HFF-Myc (cell line): ENCODE measurements at places on chromosomes 2 and 18.

- DNase-seq, result no peak
Observed at GRCh38 chr2:45670646-45671045, 19.2 kb downstream of the PRKCE start.

GRCh38 chr2:101587251-101587650 lies 110.3 kb upstream of the MAP4K4 start:
- DNase-seq, result no peak

- no peak for DNase-seq
Observed at GRCh38 chr2:95347681-95348608, 50.8 kb downstream of the KCNIP3 start.

GRCh38 chr18:4017480-4017879 lies 437.6 kb downstream of the DLGAP1 start:
- DNase-seq, result peak; percentile 5

- no peak for DNase-seq
Observed at GRCh38 chr2:95344215-95344583, 47.1 kb downstream of the KCNIP3 start.

DNA sequence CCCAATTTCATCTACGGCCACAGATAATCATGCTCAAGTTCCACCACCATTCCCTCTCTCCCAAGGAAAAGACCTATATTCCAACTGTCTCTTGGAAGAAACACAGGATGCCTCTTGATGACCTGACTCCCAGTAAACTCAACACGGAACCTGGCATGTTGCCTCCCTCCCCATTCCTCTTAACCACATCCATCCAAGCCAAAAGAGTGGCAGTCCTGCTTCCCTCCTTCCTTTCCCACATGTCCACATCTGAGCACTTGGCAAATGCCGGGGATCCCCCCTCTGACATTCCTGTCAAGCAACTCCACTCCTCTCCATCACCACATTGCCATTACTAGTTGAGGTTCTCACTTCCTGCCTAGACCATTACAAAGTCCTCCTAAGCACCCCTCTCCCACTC lies 49.4 kb downstream of the PID1 start:
- no peak for DNase-seq

GRCh38 chr2:182330451-182331305 lies 96.2 kb downstream of the PDE1A start:
- no peak for DNase-seq

- no peak for DNase-seq
Observed at GRCh38 chr2:191516260-191516659, 161.7 kb upstream of the NABP1 start.

- no peak for DNase-seq
Observed at GRCh38 chr2:234629596-234629995, 132.7 kb upstream of the ARL4C start.

- peak; percentile 63 for DNase-seq
Observed at GRCh38 chr2:54360055-54360792, 95.9 kb upstream of the SPTBN1 start.

DNA sequence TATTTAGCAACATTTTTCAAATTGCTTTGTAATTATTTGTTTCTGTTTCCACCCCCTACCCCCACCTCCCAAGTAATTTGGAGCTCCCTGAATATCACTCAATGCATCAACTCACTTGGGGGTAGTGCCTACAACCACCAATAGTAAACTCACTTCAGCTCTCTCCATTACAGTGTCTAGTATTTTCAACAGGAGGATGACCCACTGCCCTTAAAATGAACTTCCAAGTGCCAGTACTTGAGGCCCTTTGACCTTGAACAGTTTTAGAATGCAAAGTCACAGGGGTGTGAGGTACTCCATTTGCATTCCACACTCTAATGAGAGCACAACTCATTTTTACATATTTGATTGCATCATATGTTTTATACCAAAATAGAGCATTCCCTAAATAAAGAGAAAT lies 523.0 kb downstream of the ERBB4 start:
- no peak for DNase-seq

DNA sequence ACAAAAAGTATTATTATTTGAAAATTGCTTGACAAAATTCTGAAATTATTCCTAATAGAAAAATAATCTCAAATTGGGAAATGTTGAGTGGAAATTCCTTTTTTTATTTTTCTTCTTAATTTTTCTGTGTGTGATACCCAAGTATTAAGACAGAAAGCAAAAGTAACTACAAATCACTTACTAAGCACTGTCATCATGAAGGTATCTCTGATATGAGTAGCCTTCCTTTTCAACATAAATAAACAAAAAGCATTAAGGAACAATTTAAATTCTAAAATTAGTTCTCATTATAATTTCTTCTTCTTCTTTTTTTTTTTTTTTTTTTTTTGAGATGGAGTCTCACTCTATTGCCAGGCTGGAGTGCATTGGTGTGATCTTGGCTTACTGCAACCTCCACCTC lies 174.2 kb upstream of the RBMS1 start:
- DNase-seq, result no peak

DNA sequence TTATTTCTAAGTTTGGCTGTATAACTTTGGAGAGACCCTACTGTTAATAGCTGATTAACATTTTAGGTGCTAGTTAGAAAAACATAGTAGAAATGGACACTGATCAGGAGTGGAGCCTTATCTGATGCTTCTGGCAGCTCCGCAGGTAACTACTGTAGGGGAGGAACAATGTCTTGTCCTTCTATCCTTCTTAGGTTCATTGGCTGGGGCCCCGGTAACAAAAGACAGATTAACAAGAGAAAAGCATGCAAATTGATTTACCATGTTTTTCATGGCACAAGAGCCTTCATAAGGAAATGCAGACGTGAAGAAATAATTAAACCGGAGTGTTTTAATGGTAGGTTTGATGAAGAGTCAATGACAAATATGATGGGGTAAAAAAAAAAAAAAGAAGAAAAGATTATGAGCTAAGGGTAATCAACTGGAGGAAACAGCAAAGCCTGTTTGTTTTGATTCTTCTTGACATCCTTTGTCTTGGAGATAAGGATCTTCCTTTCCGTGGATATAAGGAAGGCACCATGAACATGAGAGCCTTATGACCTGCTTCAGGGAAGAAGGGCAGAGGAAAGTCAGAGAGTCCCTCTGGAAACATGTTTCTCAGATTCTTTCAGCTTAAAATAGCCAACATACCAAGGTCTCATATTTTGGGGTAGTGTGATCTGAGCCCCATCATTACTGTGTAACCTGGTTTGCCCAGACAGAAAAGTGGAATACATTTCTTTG lies 62.4 kb upstream of the GCFC2 start:
- no peak for DNase-seq

DNA sequence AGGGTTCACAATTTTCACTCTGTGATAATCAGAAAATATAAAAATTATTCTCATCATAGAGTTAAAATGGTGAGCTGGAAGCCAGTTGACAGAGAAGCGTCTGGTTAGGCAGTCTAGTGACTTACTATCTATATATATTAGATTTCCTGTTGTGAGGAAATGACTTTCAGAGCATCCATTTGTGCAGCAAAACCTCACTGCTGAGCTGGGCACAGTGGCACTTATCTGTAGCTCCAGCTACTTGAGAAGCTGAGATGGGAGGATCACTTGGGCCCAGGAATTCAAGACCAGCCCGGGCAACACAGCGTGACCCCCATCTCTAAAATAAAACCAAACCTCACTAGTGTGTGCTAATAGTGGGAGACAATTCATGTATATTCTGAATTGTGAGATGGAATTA lies 7.2 kb upstream of the KIAA2012 start:
- no peak for DNase-seq
